ENCODE measurements at places on chromosomes 5 and 9. TPM values are rescaled to one million over a fixed set of nuclear protein-coding genes. Genes with fewer than 3 reads are reported as not detected.

Gene RPS23
- 2,519 TPM for polyA plus RNA-seq

Gene ELOVL7
- 17.4 TPM for polyA plus RNA-seq

Gene CENPK
- 32.0 TPM for polyA plus RNA-seq

Gene KIAA0825
- polyA plus RNA-seq: 4.1 TPM

Gene PCDHB12
- polyA plus RNA-seq: 8.6 TPM

Gene INSL6
- polyA plus RNA-seq: 0.29 TPM

Gene ANKRD33B
- polyA plus RNA-seq: 5.5 TPM

GRCh38 chr5:157839157-157839795 is 19.7 kb downstream of the CLINT1 start:
- no peak for DNase-seq

DNA sequence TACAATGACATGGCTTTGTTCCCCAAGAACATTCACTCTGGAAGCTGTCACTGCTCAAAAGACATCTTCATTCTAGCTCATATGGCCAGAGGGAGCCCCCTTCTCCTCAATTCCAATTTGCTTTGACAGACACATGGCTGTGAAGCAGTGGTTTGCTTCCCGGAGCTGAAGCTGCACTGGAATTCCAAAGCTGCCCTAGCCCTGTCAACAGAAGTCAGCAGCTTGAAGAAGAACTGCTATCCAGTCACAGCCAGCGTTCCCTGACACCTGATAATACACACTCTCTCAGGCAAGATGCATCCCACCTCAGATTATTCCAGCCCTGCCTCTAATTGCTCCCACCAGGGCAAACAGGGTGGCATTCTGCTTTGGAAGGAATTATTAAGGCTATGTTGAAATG is 93.7 kb downstream of the SEMA5A start:
- DNase-seq: no peak

DNA sequence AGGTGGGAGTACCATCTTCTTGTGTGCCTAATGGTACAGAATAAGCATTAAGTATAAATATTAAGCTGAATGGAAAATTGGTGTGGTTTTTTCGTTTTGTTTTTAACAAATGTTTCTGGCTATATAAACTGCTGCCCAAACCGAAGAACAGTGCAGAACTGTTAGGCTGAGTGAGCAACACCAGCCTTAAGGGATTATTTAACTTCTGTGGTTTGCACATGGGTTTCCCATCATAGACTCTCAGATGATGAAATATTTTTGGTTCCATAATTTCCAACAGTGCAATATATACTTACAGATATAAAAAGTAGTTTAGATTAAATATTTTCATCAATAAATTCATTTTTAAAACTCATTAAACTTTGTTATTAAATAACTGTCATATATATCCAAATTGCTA is 16.4 kb downstream of the C5orf63 start:
- DNase-seq: no peak

- no peak for DNase-seq
Observed at GRCh38 chr9:69168709-69169217, 5.3 kb upstream of the TJP2 start.

DNA sequence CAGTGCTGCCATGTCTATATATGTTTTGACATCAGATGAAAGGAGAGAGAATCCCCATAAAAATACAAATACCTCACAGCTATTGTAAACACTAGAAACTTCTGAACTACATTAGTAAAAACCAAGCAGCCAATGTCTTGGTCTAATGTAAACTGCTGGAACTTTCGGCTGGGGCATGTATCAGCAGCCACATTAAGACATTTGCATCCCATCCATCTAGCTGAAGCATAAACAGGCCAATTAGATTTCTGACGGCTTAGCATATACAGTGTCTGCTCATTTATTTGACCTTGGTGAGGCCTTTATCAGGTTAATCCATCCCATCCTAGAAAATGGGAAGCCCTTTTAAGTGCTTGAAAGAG is 65.7 kb downstream of the PTCH1 start:
- DNase-seq: no peak

DNA sequence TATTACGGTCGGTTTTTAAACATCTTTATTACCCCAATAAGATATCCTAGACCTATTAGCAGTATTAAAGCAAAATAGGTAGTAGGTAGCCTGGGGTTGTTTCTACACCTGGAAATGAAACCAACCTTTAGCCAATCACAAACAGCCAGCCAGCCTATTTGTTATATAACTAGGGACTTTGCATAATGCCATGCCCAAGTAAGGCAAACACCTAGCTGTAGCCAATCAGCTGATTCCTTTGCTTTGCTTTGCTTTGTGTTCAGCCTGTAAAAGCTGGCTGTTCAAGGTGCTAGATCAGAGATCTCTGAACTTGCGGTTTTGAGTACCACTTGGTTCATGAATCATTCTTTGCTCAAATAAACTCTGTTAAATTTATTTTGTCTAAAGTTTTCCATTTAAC is 46.5 kb upstream of the SETD9 start:
- no peak for DNase-seq

DNA sequence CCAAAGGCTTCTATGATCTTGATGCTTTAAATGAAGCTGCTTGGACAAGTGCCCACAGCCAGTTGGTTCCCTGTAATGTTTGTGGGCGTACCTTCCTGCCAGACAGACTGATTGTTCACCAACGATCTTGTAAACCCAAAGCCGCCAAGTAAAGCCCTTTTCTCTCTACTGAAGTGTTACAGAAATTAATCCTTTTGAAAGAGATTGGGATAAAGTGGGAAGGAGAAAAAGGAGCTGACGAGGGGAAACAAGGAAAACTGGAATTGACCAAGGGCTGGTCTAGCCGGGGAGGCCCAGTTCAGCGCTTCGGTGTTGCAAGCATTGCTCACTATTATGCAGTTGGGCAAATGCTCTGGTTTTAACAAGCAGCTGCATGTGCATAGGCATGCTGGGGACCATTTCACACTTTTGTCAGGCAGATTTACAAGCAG is 53.2 kb downstream of the ZNF474 start:
- no peak for DNase-seq

GRCh38 chr5:167642779-167643517 is 648.5 kb upstream of the WWC1 start:
- DNase-seq: no peak

DNA sequence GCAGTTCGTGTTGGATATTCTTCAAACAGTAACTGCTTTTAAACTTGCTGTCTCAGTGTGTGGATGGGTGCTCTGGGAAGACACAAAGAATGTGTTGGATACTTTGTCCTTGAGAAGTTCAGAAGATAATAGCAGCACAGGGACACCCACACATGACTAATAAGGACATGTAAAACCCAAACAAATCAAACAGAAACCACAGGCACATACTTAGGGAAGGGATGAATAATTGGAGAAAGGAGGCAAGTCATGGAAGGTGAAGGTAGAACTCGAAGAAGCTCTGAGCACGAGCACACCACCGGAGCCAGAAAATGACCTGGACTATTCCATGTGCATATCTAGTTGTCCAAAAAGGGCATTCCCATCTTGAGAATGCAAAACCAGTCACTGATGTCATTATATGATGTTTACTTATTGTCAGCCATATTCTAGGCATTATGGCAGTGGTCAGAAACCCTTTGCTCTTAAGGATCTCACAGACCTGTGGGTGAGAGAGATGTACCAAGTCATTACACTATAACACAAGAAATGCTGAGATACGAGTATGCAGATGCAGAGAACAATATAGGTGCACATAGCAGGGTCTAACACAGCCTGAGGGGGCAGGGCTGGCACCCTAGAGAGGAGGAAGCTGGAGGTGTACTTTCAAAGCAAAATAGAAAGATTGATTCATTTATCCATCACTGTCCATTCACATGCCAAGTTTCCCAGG is 152.9 kb downstream of the PIK3R1 start:
- DNase-seq: no peak

- DNase-seq: no peak
Observed at GRCh38 chr5:157491471-157491995, 31.5 kb downstream of the NIPAL4 start.

Data from left renal pelvis (tissue), 4 donors.